Mammary epithelial cell (primary cell): ENCODE measurements at places on chromosomes 13 and 19. TPM values are rescaled to one million over a fixed set of nuclear protein-coding genes. Genes with fewer than 3 reads are reported as not detected.

The TIMM44 gene
- 38.1 TPM for polyA plus RNA-seq

The ZNF223 gene
- polyA plus RNA-seq, result 2.1 TPM

The ZNF560 gene
- 0.05 TPM for polyA plus RNA-seq

The LILRB2 gene
- polyA plus RNA-seq, result not detected

The RNF6 gene
- 22.7 TPM for polyA plus RNA-seq

The FPR3 gene
- polyA plus RNA-seq, result not detected

The SYCN gene
- not detected for polyA plus RNA-seq

The CCDC8 gene
- polyA plus RNA-seq, result 47.7 TPM

The CABP5 gene
- not detected for polyA plus RNA-seq

The PALM gene
- polyA plus RNA-seq, result not detected

The NDUFB7 gene
- 246 TPM for polyA plus RNA-seq

The VSTM2B gene
- polyA plus RNA-seq, result not detected

The CTU1 gene
- polyA plus RNA-seq, result 4.3 TPM

The MYH14 gene
- polyA plus RNA-seq, result 0.05 TPM

The SIGLEC12 gene
- polyA plus RNA-seq, result not detected

The ZNF90 gene
- 0.28 TPM for polyA plus RNA-seq

The AMH gene
- 0.23 TPM for polyA plus RNA-seq

The ZNF98 gene
- not detected for polyA plus RNA-seq

The CRTC1 gene
- polyA plus RNA-seq, result 2.2 TPM

The C19orf67 gene
- not detected for polyA plus RNA-seq

The GNA15 gene
- polyA plus RNA-seq, result 57.1 TPM

The RASIP1 gene
- 5.0 TPM for polyA plus RNA-seq

The NLRP5 gene
- polyA plus RNA-seq, result not detected

The CLEC17A gene
- polyA plus RNA-seq, result 0.08 TPM

The KIR3DL2 gene
- polyA plus RNA-seq, result not detected

The PPM1N gene
- 2.3 TPM for polyA plus RNA-seq

The ZNF480 gene
- 3.9 TPM for polyA plus RNA-seq

The COLGALT1 gene
- 127 TPM for polyA plus RNA-seq

The ATP4A gene
- not detected for polyA plus RNA-seq

The ADGRE2 gene
- 10.8 TPM for polyA plus RNA-seq

The KLK12 gene
- polyA plus RNA-seq, result not detected

The CGB7 gene
- polyA plus RNA-seq, result 4.2 TPM

The TMEM221 gene
- 0.35 TPM for polyA plus RNA-seq

The OR4F17 gene
- not detected for polyA plus RNA-seq

The SLC15A1 gene
- polyA plus RNA-seq, result 0.03 TPM

The YJEFN3 gene
- polyA plus RNA-seq, result 0.68 TPM

The DAND5 gene
- polyA plus RNA-seq, result 0.07 TPM

The SIAH3 gene
- polyA plus RNA-seq, result not detected

The NOTCH3 gene
- 7.3 TPM for polyA plus RNA-seq

The ERICH4 gene
- polyA plus RNA-seq, result not detected

The LIM2 gene
- polyA plus RNA-seq, result not detected

The PINLYP gene
- 3.5 TPM for polyA plus RNA-seq

The ACP4 gene
- polyA plus RNA-seq, result not detected

The ISOC2 gene
- 55.7 TPM for polyA plus RNA-seq

The BABAM1 gene
- 94.5 TPM for polyA plus RNA-seq

The ATP8A2 gene
- polyA plus RNA-seq, result 0.34 TPM

The NOVA2 gene
- polyA plus RNA-seq, result 0.01 TPM

The B3GNT8 gene
- 0.93 TPM for polyA plus RNA-seq

The NKG7 gene
- not detected for polyA plus RNA-seq

The CYP2A6 gene
- polyA plus RNA-seq, result not detected

The ACP7 gene
- 1.3 TPM for polyA plus RNA-seq

The LRRC25 gene
- polyA plus RNA-seq, result not detected

The GET3 gene
- 153 TPM for polyA plus RNA-seq

The ZNF431 gene
- polyA plus RNA-seq, result 4.9 TPM

The TEAD2 gene
- 20.4 TPM for polyA plus RNA-seq

The ATXN8OS gene
- not detected for polyA plus RNA-seq
